ENCODE measurements at places on chromosomes 1 and 21.

DNA sequence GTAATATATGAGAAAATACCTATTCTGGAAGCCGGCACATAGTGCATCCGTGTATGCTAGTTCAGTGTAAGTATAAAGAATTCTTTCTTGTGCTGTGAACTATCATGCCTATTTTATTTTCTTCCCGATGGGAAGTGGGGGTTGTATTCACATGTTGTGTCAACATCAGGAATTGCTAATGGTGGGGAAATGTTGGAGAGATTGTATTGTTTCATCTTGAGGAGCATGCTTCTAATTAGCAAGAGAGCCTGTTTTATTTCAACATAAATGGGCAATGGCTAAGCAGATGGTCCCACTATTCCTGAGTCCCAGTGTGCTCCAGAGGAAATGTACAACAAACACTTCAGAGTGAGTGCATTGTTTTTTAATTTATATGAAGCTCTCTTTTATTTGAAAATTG, 485.2 kb downstream of the PLPP3 start:
- no peak for DNase-seq

GRCh38 chr1:166907051-166907450, 31.0 kb upstream of the TADA1 start:
- DNase-seq, result no peak

GRCh38 chr1:203609979-203610493, 16.6 kb upstream of the ATP2B4 start:
- DNase-seq, result no peak

GRCh38 chr1:64516803-64517568, 47.1 kb downstream of the CACHD1 start:
- DNase-seq, result no peak

DNA sequence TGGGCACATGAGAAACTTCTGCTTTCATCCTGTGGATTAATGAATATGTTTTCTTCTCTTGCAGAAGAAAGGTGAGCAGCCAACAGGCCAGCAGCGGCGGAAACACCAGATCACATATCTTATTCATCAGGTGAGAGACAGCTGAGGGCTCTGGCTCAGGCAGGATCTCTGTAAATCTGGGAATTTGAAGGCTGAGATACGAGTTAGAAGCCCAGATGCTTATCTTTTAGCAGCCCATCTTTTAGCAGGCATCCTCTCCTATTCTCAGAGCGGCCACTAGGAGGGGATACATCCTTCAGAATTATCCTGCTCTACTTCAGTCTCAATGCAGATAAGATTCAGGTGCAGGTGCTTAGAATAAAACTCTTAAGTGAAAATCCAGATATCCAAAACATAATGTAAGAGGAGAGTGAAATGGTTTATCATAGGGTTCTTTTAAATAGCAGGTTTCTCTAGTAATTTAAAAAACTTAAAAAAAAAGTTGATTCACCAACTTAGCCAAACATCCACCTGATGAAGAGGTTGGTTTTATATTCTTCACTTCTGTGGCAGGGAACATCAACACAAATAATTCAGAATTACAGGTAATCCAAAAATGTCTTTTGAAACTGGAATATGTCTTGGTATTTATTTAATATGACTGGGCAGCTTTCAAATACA, 19.3 kb downstream of the SH2D2A start:
- DNase-seq, result peak; percentile 15

- no peak for DNase-seq
These were observed 36.7 kb upstream of the PDC start for GRCh38 chr1:186497651-186498050.

DNA sequence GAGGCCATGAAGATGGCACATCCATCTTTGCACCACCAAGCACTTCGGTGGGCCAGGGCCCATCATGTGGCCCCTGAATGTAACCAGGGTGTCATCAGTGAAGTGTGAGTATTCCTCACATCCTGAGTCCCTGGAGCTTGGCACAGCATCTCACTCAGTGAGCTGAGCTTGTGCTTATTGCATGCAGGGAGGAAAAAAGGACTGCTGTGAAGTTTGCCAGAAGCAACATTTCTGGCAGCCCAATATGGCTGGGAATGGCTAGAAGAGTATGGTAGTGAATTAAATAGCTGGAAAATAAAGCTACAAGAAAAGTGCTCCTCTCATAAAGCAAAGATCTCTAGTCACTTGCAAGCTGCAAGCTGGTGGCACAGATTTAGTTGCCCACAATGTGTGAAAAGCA, 109.3 kb downstream of the TNFSF18 start:
- no peak for DNase-seq

All from activated naive CD4-positive, alpha-beta T cell (primary cell).